Activated CD4-positive, alpha-beta T cell treated with anti-CD3 and anti-CD28 coated beads, Interleukin-2, Interleukin-6, amounts not matched to agents 100 ng/mL and 50 ng/mL, durations not matched to agents 16 hours and 8 hours (primary cell): ENCODE measurements at places on chromosomes 7 and 10.

DNA sequence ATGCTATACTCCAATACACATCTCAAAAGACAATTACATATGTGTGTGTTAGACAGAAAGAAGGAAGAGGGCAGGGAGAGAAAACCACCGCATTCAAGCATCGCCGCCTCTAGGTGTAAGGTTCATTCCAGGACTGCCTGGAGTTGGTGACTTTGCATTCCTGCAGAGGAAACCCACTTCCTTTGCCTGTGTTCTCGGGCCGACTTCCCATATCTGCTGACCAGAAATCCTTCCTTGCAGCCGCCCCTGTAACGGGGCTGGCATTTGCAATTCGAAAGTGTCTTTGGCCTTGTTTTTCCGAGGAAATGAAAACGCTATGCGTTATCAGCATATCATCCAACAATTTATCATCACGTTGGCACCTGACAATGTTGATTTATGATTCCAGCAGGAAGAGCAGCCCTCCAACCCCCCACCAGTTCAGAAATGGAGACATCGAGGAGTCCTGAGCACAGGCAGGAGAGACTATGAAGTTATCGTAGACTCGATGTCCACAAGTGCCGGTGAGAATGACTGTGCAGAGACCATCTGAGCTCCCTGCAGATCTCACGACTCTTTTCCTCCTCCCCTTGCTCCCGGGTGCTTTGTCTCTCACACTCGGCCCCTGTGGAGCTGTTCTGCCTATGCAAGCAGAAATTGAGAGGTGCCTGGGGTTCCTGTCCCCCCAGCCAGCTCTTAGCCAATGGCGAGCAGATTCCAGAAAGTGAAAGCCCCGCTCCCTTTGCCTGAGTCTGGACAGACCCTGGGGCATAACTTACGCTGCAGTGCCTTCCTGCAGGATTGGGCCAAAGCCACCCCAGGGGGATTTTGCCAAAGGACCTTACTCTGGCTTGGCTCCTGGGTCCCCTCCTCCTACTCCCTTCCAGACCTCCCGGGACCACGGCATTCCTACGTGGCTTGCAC, 68.9 kb upstream of the FOXK1 start:
- no peak for DNase-seq

DNA sequence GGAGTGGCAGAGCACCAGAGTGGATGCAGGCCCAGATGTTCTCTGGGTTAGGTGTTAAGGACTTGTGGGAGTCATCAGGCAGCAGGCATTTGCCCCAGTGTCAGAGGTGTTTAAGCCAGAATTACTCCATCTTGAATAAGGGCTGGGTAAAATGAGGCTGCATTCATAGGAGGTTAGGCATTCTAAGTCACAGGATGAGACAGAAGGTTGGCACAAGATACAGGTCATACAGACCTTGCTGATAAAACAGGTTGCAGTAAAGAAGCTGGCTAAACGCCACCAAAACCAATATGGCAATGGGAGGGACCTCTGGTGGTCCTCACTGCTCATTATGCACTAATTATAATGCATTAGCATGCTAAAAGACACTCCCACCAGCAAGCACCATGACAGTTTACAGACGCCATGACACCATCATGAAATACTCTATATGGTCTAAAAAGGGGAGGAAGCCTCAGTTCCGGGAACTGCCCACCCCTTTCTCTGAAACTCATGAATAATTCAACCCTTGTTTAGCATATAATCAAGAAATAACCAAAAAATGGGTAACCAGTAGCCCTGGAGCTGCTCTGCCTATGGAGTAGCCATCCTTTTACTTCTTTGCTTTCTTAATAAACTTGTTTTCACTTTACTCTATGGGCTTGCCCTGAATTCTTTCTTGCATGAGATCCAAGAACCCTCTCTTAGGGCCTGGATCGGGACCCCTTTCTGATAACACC, 882 bp upstream of the LRRC61 start:
- DNase-seq, result peak; percentile 85

GRCh38 chr10:28095791-28096378, 97.0 kb upstream of the ODAD2 start:
- no peak for DNase-seq

DNA sequence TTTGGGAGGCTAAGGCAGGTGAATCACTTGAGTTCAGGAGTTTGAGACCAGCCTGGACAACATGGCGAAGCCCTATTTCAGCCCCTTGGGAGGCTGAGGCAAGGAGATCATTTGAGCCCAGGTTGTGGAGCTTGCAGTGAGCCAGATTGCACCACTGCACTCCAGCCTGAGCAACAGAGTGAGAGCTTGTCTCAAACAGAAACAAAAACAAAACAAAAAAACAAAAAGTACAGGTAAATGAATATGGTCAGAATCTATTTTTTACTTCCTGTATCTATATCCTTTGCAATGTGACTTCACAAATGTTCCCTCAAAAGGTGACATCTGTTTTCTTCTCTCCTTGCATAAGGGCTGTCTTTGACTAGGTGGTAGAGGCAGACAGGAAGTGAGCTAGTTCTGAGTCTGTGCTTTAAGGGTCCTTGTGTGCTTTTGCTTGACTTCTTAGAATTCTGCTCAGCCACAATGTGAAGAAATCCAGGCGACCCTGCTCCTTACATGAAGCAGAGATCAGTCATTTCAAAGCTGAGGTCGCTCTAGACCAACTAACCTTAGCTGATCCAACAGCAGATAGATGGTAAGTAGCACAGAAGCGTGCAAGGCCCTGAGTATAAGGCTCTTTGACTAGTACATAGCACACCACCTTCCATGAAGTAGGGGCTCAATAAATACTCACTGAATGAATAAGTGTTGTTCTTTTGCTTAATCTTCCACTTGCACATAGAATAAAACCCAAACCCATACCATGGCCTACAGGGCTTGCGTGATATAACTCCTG, 423.2 kb upstream of the PCDH15 start:
- no peak for DNase-seq

GRCh38 chr10:131954356-131954965, 27.3 kb downstream of the BNIP3 start:
- no peak for DNase-seq

DNA sequence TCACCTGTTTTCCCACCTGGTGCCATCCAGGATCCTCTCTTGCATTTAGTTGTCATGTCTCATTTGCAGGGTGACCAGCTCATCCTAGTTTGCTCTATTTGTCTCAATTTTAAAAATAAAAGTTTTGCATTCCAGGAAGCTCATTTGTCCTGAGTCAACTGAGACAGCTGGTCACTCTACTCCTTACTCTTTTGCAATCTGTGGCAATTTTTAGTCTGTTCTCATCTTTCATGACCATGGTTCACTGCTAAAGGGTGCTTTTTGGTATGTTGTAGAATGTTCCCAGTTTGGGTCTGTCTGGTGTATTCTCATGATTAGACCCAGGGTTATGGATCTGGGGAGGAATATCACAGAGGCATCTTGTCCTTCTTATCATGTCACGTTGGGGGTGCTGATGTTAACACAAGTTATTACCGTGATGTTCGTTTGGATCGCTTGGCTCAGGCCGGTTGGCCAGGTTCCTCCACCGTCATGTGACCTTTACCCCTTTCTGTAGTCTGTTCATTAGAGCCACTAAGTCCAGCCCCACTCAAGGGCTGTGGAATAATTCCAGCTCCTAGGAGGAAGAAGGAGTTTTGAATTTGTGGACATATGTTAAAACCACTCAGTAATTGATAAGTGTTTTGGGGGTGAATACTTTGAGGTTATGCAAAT, 103.3 kb upstream of the IGFBP3 start:
- DNase-seq, result no peak

DNA sequence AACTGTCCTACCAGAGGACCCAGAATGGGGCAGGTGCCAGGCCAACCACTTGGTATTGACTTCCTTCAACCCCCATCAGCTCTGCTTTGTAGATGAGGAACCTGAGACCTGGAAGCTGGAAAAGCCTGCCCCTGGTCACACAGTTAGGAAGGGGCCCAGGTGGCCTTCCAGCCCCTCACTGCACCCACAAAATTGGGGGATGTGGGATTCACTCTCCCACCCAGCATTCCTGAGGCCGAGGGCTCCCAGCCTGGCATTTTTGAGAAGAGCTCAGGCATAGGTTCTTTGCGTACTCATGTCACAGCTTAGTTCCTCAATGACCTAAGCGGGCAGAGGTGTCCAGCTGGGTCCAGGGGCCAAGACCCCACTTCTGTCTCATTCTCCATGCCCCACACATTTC, 46.1 kb downstream of the EBF3 start:
- DNase-seq, result no peak

GRCh38 chr10:25756784-25757183, 177.2 kb upstream of the MYO3A start:
- DNase-seq, result no peak

DNA sequence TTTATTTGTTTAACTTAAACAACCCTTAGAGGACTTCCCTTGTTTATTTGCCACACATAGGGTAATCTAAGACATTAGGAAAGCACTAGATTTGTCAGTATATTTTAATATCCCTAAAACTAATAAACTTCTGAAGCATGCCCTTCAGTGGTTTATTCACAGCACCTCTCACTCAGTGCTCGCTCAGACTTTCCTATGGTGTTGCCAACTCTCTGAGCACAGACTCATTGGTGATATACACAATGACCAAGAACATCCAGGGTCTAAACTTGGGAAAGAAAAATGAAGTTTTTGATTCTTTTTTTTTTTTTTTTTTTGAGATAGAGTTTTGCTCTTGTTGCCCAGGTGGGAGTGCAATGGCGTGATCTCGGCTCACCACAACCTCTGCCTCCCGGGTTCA, 82.2 kb downstream of the RAB11FIP2 start:
- DNase-seq, result no peak

GRCh38 chr7:19376538-19376937, 231.3 kb upstream of the FERD3L start:
- no peak for DNase-seq

- no peak for DNase-seq
These were observed 235.1 kb upstream of the CXCL12 start for GRCh38 chr10:44619975-44620374.

DNA sequence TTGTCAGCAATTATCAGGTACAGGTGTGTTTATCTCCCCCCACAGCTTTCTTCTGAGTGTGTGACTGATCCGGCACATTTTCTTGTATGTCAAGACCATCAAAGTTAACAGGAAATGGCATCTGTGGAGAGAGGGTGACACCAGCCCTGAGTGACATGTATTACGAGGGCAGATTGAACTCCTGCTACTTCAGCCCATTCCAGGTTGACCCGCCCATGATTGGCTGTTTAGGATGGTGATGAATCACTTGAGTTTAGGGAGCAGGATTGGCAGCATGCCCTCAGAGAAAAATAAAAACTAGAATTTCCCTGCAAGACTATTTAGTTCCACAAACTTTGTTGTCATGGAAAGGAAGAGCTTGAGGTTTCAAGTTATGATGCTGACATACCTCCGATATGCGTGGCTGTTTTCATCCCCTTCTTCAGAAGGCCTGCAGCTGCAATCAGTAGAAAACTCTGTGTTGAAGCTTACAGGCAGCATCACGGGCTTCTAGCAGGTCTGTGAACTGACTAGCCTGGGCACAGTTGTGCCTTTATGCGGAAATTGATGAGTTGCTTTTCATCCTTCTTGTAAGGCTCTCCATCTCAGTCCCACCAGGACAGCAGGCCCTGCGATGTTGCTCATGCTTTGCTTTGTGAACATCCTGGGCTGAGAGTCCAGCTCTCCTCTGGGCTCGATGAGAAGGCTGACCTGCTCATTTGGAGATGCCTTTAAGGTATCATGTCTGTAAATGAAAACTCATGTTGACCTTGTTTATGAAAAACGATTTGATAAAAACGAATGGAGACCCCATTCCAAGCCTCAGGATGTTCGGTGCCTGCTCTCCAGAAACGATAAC, 8.0 kb upstream of the CELF2 start:
- peak; percentile 8 for DNase-seq

DNA sequence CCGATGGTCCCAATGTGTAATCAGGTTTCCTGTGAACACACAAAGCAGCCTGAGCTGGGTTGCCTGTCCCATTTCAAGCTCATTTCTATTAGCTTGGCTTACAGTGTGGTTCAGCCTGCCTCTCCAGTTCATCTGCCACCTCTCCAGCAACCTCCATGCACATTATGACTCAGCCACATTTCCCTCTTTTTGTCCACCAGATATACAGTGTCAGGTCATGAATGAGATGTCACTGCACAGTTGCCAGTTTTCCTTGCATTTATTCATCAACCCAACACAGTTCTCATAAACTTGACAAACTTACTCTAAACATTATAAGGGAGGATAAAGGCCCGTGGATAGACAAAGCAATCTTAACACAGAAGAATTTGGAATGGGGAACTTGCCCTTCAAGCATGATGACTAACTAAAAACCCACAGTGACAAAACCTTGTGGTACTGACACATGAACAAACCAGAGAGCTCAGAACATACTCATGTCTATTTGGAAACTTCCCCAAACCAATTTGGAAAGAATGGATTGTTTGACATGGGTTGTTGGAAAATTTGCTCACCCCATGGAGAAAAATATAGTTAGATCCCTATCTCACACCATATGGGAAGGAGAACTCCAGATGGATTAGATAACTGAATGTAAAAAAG, 2.5 kb upstream of the CFAP58 start:
- peak; percentile 64 for DNase-seq

DNA sequence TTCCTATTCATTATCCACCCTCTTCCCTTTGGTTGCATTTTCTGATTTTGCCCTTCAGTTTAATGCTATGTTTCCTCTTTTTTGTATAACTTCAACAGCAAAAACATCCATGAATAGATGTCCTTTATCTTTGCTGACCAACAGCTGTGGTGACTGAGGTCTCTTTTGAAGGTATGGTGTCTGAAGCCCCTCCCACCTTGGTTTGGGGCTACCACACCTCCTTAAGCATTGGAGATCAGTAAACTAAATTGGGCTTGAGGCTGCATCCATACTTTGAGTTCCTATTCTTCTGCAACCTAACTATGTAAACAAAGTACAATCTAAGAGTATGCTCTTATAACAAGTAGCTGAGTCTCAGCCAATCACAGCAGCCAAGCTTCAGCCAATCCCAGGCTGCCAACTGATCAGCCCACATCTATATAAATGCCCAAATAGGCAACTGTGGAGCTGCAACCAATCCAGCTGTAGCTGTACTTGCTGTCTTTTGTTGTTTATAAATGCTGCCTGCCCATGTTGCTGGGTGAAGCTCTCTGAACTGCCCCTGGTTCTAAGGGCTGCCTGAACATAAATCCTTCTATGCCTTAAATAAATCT, 69.4 kb upstream of the PDLIM1 start:
- no peak for DNase-seq

DNA sequence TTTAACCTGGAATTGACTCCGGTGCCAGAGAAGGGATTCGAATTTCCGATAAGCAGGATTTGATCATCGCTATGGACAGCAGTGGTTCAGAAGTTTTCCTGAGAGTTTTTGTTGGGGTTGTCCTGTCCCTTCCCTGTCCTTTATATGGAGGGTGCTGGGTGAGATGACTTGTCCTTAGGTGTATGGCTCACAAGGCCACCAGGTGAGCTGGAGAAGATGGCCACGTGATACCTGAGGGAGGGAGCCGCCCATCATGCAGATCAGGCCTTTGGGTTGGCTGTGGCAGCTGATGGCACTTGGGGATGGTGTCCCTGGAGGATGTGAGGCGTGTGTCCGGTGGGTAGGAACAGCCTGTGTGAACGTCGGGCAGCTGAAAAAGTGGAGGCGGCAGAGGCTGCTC, 187.7 kb downstream of the PTPN20 start:
- no peak for DNase-seq

GRCh38 chr10:79604294-79604693, 6.4 kb upstream of the SFTPA1 start:
- no peak for DNase-seq
